ENCODE measurements at places on chromosomes 2 and 18.

DNA sequence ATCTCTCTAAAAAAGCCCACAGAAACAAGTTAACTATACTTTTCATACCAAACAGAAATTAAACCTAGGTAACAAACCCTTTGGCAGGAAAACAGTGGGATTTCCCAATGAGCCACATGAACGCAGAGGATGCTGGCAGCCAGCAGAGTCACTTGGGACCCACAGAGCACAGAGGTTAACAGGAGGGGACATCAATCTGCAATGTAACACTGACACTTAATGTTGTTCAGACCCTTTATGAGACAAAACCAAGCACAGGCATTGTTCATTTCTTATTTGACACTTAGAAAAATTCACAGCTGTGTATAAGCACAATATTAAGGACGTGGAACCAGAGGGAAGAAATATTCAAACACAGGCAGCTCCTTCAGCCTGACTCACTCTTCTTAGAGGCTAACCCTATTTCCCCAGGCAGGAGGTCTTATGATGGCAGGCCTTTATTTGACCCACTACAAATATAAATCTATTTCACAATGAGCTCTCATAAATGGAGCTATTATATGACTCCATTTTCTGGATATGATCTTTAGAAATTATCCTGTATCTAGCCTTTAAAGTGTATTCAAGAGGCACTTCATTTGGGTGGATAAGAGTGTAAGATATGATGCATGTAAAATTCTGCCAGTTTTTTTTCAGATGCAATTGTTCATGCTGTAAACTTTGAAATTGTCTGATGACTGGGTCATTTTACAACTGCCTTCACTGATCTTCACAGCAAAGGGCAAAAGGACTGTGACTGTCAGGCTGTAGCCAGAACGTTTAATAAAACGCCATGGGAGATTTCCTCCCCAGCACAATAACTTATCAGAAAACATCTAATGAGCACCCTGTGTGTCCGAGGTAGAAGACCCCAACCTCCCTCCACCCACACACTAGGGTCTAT lies 132.8 kb upstream of the SATB2 start:
- no peak for DNase-seq

DNA sequence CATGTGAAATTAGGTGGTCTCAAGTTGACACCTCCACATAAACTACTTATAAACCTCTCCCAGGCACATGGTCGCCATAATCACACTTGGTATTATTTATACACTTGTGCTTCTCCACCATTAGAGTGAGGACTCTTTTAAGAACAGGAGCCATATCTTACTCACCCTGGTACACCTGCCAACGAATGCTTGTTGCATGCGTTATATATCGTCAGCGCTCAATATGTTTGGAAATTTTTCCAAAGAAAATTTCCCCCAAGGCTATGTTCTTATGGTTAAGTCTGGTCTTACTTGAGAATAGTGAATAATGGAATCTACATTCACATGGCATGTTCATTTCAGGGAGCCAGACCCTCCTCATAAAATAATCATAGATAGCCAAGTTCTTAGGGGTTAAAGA lies 271.7 kb downstream of the BCL11A start:
- DNase-seq: no peak

DNA sequence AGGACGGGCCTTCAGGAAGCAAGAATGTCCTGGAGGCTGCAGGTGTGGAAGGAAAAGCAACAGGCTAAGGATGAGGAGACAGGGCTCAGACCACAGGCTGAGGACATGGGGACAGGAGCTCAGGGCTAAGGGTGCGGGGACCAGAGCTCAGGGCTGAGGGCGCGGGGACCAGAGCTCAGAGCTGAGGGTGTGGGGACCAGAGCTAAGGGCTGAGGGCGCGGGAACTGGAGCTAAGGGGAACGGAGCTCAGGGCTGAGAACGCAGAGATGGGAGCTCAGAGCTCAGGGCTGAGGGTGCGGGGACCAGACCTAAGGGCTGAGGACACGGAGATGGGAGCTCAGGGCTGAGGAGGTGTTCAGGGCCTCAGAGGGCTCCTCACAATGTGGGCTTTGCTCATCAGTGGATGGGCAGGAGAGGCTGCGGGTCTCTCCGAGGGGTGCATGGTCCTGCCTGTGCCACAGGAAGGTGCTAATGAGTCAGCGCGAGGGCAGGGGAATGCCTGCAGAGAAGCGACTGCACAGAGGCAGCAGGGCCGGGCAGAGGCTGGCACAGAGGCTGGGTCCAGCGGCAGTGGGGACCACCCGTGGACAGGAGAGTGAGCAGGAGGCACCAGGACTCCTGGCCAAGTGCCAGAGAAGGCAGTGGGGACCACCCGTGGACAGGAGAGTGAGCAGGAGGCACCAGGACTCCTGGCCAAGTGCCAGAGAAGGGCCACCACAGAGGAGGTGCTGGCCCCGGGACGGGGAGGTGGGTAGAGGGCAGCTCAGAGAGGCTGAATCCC lies 271.7 kb downstream of the TWIST2 start:
- DNase-seq: no peak

DNA sequence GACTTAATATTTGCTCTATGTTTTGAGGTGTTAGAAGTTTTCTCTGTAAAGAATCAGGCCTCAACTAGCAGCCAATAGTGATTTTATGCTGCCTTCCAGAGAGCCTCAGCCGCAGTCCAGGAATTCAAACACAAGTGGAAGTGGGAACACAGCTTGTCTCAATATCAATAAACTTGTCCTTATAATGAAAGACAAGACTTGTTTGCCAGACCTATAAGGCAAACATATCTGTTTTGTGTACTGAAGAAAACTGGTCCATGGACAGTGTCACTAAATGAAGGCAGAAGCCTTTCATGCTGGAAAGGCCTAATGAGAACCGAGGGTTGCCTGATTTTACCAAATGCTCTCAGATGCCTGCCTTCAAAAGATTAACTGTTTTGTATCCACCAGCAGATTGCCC lies 182.2 kb downstream of the EPHA4 start:
- DNase-seq: no peak

DNA sequence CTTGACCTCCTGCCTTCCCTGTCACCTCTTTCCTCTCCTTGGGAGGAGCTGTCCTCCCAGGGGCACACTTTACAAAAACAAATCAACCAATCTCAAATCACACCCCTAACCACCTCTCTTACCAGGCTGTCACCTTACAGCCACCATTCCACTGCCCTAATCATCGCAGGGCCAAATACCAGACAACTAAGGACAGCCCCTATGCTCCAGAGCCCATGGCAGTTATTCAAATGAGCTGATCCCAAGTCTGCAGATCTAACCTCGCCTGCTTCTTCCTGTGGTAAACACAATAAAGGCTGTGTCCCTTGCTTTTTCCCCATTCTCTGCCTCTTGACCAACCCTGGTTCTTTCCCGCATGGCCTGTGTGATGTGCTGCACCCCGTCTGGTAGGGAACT lies 154.2 kb upstream of the CNTNAP5 start:
- DNase-seq: no peak

- DNase-seq: peak; percentile 49
Measured at GRCh38 chr2:27705851-27706622, 42.3 kb downstream of the SLC4A1AP start.

- no peak for DNase-seq
Measured at GRCh38 chr2:217325251-217325650, 465.4 kb upstream of the TNP1 start.
